Activated CD4-positive, alpha-beta T cell treated with anti-CD3 and anti-CD28 coated beads, Interleukin-2, amount 10 ng/mL, durations not matched to agents 7 days and 5 days (primary cell): ENCODE measurements at places on chromosomes 12 and 14. TPM values are rescaled to one million over a fixed set of nuclear protein-coding genes. Genes with fewer than 3 reads are reported as not detected.

ETFBKMT gene
- total RNA-seq, result 0.57 TPM

GRCh38 chr14:91920526-91920925, 27.0 kb downstream of the FBLN5 start:
- H3K4me3 ChIP-seq, result no peak overlapping the region
- no peaks in the 10 kb centered on the region for H3K36me3 ChIP-seq
- no peak overlapping the region for H3K27ac ChIP-seq
- no peaks in the 10 kb centered on the region for H3K27me3 ChIP-seq

- no peaks in the 10 kb centered on the region for H3K36me3 ChIP-seq
- H3K27me3 ChIP-seq, result no peaks in the 10 kb centered on the region
- DNase-seq, result no peak
- H3K27ac ChIP-seq, result no peak overlapping the region
Measured at GRCh38 chr12:80988986-80989385, 51.3 kb upstream of the LIN7A start.

NTF3 gene
- total RNA-seq, result not detected

TMEM132D gene
- total RNA-seq, result not detected

- peak overlapping the region; percentile 36 for H3K27ac ChIP-seq
- no peaks in the 10 kb centered on the region for H3K27me3 ChIP-seq
- no peak for DNase-seq
- no peaks in the 10 kb centered on the region for H3K4me1 ChIP-seq
Measured at GRCh38 chr14:45641541-45641940, 388.5 kb upstream of the MIS18BP1 start.

- H3K4me1 ChIP-seq, result no peaks in the 10 kb centered on the region
- no peak for DNase-seq
- H3K4me3 ChIP-seq, result no peak overlapping the region
- no peaks in the 10 kb centered on the region for H3K36me3 ChIP-seq
Measured at GRCh38 chr12:58097741-58098140, 156.4 kb downstream of the ATP23 start.

RNASE1 gene
- total RNA-seq, result not detected

SIX6 gene
- not detected for total RNA-seq

DNA sequence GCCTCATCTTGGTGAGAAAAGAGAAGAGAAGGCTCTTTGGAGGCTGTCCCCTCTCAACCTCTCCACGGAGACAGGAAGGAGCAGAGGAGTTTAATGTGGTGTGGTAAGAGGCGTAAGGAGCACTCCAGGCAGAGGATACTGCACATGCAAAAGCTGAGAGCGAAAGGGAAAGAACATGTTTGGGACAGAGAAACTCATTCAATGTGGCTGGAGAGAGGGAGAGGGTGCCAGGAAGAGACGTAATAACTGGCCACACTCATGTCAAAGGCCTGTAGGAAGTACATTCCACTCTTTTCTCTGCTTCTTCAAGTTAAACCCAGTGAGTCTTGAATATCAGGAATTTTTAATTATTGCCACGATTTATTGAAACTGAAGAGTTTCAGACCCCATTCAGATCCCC, 12.0 kb downstream of the VDR start:
- DNase-seq, result no peak
- H3K27me3 ChIP-seq, result no peaks in the 10 kb centered on the region
- H3K36me3 ChIP-seq, result peaks cover 22% of the 10 kb centered on the region
- H3K4me3 ChIP-seq, result no peak overlapping the region
- peak overlapping the region; percentile 27 for H3K27ac ChIP-seq
- H3K4me1 ChIP-seq, result peaks cover 82% of the 10 kb centered on the region

GRCh38 chr14:39967885-39968284, 535.7 kb upstream of the FBXO33 start:
- H3K27ac ChIP-seq, result no peak overlapping the region
- H3K27me3 ChIP-seq, result no peaks in the 10 kb centered on the region
- no peaks in the 10 kb centered on the region for H3K36me3 ChIP-seq
- no peak overlapping the region for H3K4me3 ChIP-seq

- H3K27me3 ChIP-seq, result peaks cover 10% of the 10 kb centered on the region
- H3K36me3 ChIP-seq, result no peaks in the 10 kb centered on the region
- H3K4me1 ChIP-seq, result no peaks in the 10 kb centered on the region
- no peak overlapping the region for H3K27ac ChIP-seq
- DNase-seq, result no peak
Measured at GRCh38 chr12:94593822-94594442, 56.4 kb downstream of the TMCC3 start.

DNA sequence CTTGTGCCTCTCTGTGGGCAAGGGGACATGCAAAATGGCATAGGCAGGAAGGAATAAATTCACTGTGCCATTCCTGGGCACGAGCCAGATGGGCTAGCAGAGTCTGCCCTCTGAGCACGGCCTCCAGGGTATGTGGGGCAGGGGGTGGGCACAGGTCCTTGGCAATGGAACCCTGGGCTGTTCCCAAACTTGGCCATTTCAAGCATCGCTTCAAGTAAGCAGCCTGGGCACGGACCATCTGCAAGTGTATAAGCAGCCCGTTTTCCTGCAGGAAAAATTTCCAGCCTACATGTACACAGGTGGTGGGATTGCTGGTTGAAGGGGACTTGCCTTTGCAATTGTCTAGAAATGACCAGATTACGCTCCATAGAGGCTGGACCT, 40.3 kb downstream of the CCDC85C start:
- H3K27ac ChIP-seq, result no peak overlapping the region
- H3K4me3 ChIP-seq, result no peak overlapping the region
- DNase-seq, result no peak
- no peaks in the 10 kb centered on the region for H3K4me1 ChIP-seq
- H3K36me3 ChIP-seq, result no peaks in the 10 kb centered on the region
